ENCODE measurements at places on chromosomes 12 and 14.
A peak's percentile ranks its signal among the peaks of the same experiment; 100 is the strongest.

- no peak for DNase-seq
Observed at GRCh38 chr12:67356380-67356774, 87.2 kb downstream of the CAND1 start.

DNA sequence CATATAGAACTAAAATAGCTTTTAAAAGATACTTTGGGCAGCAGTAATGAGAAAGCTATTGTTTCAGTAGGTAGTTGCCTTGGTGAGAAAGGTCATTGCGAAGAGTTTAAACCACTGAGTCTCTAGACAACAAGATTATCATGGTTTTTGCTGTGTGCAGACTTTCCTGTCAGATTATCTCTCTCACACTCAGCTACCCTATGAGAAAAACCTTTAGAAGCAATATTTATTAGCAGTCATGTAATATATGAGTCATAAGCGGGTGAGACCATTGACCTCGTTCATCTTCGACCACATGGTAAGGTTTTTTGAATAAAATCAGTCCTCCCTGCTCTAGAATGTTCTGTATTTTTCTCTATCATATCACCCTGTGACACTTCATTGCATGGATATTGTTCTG lies 59.9 kb downstream of the GPR65 start:
- DNase-seq, result no peak

- DNase-seq, result no peak
Observed at GRCh38 chr12:101855364-101855884, 22.0 kb upstream of the DRAM1 start.

GRCh38 chr14:46985529-46986380 lies 334.2 kb upstream of the RPL10L start:
- DNase-seq, result no peak

DNA sequence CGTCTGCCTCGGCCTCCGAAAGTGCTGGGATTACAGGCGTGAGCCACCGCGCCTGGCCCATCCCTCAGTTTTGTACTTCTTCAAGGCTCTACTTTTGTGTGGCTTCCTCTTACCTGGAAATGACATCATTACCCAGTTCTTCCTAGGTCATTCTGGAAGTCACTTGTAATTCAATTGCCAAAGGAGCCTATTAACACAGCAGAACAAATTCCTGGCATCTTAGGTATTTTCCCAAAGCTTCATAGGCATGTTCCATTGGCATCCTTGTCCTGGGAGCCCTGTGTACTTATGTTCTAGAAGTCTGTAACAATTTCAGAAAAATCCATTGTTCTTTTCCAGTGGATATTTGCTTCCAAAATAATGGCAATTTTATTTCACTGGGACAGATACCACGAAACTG lies 60.6 kb downstream of the DAAM1 start:
- DNase-seq, result no peak

- DNase-seq, result no peak
Observed at GRCh38 chr12:126487431-126487980, 1422.3 kb downstream of the AACS start.

GRCh38 chr14:38870296-38870836 lies 232.7 kb downstream of the SEC23A start:
- DNase-seq, result no peak

- no peak for DNase-seq
Observed at GRCh38 chr12:43893670-43894069, 57.8 kb downstream of the TMEM117 start.

DNA sequence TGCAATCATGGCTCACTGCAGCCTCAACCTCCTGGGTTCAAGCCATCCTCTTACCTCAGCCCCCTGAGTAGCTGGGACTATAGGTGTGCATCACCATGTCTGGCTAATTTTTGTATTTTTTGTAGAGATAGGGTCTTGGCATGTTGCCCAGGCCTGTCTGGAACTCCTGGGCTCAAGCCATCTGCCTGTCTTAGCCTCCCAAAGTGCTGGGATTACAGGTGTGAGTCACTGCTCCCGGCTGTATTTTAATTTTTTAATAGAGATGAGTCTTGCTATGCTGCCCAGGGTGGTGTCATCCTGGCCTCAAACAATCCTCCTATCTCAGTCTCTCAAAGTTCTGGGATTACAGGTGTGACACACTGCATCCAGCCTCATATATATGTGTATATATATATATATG lies 31.7 kb upstream of the GPRC5A start:
- DNase-seq, result no peak

GRCh38 chr12:125835852-125836251 lies 770.6 kb downstream of the AACS start:
- no peak for DNase-seq

GRCh38 chr12:30782316-30783173 lies 27.8 kb upstream of the CAPRIN2 start:
- DNase-seq, result no peak

DNA sequence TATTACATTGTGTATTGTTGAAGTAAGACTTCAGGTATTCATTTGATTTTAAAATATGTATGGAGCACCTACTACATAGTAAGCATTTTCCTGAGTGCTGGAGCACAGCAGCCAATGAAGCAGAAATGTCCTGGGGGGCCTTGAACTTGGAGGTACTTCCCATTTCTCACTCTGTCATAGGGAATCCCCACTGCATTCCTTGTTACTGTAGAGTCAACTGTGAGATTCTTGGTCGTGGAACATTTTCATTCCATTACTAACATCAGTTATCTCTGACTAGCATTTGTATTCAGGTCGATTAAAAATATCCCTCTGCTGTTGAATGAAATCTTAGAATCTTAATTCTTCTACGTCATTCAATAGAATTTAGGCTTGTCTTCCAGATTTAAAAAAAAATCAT lies 66.7 kb downstream of the PDE3A start:
- no peak for DNase-seq

DNA sequence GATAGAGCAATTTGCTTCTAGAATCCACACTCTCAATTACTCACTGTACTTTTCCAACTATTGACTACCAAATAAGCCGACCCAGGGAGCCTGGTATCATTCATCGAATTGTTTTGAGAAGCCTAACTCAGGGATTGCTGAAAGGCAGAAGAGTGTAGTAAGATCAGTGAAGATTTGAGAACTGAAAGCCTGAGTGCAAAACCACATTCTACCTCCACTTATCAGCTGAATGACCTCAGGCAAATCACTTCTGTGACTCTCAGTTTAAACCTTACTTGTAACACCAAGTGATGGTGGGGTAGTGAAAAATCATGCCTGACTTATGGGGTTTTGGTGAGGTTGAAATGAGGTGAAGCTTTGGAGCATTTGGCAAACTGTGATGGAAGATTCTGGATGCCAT lies 126.1 kb upstream of the MAX start:
- DNase-seq, result no peak

GRCh38 chr12:52243856-52244614 lies 11.0 kb downstream of the KRT7 start:
- peak; percentile 31 for DNase-seq

DNA sequence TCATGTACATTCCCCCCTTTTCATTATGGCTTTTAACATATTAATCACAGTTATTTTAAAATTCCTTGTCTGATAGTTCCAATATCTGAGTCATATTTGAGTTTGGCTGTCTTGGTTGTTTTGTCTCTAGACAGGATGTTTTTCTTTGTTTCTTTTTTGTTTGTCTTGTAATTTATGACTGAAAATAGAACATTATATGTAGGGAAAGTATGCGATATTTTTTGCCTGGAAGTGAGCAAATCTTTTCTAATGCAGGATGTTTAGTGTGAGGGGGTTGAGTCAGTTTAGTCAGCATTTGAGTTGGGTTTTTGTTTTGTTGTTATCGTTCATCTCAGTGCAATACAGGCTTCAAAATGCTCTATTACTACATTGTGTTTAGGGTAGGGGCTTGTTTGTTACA lies 239.7 kb downstream of the SNAPC1 start:
- DNase-seq, result no peak

DNA sequence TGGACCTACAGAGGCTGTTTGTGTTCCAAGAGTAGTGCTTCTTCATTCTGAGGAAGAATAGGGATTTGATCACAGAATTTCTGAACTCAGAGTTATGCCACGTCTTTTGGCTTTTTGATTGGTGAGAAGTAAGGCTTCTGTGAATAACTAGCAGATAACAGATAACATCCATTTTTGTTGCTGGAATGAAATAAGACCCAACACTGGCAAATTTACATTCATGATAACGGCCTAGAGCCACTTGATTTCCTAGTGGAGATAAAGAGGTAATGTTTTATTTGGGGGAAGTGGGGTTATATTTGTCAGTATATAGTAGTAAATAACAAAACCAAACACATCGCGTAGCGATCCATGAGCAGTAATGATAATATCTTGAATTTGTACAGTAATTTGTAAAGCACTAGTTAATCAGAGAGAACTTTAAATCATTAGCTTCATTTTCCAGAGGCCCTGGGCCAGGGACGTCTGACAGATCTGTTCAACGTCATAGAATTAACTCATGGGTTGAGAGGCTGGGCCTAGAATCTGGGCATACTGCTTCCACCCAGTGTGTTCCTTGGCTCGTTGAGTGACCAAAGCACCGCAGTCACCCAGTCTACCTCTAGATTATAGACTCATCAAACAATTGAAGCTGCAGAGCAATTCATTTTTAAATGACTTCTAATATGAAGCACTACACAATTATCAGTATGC lies 79.6 kb downstream of the HMGA2 start:
- no peak for DNase-seq

GRCh38 chr12:116372815-116373214 lies 95.3 kb upstream of the MED13L start:
- no peak for DNase-seq

DNA sequence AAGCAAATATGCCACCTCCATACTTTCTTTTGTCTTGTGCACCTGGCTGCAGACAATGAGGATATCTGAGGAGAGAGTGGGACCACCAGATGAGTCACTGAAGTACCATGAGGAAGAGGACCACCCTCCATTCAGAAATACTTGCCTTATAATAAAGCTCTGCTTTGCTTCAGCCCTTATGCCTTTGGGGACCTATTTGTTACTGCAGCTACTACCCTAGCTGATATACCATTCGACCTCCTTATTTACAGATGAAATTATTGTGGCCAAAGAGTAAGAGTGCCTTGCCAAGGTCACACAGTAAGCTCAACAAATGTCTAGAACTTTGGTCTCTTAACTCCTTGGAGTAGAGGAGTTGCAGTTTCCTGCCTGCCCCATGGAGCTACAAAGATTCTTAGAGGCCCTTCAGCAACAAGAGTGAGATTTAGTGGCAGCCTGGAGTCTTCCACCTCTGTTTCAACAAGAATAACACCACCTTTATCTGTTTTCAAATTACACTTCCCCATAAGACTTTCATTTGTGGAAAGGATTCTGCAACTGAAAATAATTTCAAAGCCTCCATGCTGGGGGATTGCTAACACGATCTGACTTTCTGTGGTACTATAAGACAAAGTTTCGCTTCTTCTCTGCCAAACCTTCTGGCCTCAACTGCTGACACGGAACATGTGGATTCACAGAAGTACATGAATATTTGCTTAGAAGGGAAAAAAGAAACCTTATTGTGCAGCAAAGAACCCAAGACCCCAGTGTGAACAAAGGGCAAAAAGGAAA lies 3.6 kb downstream of the CMKLR1 start:
- DNase-seq, result no peak

GRCh38 chr12:92035477-92035876 lies 110.2 kb downstream of the BTG1 start:
- no peak for DNase-seq

DNA sequence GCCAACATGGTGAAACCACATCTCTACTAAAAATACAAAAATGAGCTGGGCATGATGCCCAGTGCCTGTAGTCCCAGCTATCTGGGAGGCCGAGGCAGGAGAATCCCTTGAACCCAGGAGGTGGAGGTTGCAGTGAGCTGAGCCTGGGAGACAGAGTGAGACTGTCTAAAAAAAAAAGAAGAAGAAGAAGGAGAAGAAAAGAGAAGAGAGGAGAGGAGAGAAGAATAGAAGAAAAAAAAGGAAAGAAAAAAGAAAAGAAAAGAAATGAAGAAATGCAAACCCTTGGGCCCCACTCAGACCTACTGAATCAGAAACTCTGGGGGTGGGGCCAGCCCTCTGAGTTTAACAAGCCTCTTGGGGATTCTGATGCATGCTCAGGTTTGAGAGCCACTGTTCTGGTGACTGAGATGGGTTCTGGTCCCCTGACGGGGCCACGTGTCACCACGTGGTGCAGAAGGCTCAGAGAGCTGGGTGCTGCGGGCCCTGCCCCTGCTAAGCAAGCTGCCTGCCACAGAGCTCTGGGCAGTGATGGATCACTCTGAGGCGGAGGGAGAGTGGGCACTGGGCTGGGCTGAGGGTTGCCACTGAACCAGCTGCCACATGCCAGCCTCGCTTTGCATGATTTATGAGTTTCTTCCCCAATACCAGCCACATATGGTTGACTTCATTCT lies 37.5 kb downstream of the ERH start:
- DNase-seq, result no peak

DNA sequence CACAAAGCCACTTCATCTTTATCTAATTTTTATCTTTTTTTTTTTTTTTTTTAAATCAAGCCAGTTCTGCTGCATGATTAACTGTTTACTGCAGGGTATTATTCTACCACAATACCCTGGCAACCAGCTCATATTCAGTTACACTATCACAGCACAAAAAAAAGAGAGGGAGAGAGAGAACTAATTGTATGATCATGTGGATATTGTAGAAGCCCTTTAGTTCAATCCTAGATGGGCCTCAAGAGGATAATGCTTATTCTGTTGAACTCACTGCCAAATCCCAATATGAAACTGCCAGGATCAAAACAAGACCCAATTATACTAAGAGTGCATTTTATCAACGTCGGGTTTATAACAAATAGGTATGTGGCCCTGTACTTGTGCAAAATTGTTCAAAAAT lies 51.5 kb downstream of the MED13L start:
- DNase-seq, result no peak

- peak; percentile 36 for DNase-seq
Observed at GRCh38 chr12:130872179-130873096, 572 bp downstream of the RAN start.

GRCh38 chr14:76267322-76268046 lies 108.5 kb upstream of the ESRRB start:
- no peak for DNase-seq

DNA sequence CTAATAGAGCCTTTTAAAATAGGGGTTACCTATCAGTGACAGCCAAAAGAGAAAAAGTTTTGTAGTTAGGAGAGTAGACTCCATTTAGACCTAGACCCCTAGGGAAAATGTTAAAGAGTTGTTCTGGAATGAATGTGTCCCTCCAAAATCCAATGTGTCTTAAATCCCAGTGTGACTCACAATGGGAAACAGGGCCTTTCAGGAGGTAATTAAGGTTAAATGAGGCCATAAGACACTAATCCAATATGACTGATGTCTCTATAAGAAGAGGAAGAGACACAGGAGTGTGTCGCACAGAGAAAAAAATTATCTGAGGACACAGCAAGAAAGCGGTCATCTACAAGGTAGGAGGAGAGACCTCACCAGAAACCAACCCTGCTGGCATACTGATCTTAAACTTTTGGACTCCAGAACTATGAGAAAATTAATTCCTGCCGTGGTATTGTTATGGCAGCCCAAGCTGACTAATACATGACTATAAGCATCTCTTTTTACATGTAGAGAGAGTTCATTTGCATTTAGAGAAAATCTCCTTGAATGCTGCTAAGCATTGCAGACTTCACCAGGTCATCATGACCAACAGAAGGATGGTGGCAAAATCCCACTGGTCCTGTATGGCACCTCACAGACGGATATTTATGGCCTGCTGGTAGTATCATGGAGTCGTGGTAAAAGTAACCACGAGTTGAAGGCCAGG lies 259.6 kb upstream of the TMTC1 start:
- DNase-seq, result no peak

- DNase-seq, result no peak
Observed at GRCh38 chr14:97458255-97458654, 661.1 kb downstream of the VRK1 start.

- no peak for DNase-seq
Observed at GRCh38 chr14:34987180-34987579, 4.4 kb downstream of the SRP54 start.

GRCh38 chr12:25792031-25792430 lies 166.5 kb upstream of the RASSF8 start:
- DNase-seq, result no peak

GRCh38 chr12:118098911-118099671 lies 4.7 kb downstream of the VSIG10 start:
- DNase-seq, result no peak

Data from hindlimb muscle (tissue), 1 donor.